ENCODE measurements at places on chromosomes 3 and 15.

DNA sequence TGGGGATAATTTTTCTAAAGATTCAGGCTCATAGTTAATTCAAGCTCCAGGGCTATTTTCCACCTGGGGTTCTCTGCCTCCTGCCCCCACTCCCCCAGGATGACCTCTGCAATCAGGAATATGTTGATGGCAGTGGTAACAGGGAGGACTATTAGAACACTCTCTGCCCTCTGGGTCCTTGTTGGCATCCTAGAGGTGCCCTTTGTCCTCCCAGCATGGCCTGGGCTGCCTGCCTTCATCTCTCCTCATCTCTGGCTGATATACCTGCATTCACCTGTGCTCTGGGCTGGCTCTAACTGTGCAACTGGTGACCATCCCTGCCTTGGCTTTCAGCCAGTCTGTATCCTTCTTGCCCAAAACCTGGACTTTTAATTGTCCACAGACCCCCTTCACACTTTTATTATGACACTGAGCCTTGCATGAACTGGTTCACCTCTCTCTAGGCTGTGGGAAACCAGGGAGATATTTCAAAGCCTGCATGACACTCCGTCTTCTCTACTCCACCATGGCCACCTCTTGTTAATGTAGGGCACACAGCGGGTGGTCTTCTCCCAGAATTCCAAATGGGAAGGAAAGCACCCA, 199.8 kb downstream of the THSD4 start:
- no peak for DNase-seq

DNA sequence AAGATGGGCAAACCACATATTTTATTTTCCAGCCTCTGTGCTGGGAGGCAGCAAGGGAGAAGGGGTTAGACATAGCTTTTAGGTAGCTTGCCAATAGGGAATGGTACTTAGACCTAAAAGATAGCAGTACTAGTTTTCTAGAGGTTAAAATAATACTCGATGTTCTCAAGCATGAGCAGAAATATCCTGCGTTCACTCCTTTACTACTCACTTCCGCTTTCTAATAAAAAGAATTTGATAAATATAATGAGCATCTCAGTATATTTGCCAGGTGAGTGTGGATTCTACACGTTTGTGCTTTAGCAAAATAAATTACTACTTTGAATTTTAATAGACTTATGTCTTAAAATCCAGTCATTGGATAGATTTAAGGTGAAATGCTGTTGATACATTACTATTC, 39.4 kb upstream of the CD47 start:
- no peak for DNase-seq

DNA sequence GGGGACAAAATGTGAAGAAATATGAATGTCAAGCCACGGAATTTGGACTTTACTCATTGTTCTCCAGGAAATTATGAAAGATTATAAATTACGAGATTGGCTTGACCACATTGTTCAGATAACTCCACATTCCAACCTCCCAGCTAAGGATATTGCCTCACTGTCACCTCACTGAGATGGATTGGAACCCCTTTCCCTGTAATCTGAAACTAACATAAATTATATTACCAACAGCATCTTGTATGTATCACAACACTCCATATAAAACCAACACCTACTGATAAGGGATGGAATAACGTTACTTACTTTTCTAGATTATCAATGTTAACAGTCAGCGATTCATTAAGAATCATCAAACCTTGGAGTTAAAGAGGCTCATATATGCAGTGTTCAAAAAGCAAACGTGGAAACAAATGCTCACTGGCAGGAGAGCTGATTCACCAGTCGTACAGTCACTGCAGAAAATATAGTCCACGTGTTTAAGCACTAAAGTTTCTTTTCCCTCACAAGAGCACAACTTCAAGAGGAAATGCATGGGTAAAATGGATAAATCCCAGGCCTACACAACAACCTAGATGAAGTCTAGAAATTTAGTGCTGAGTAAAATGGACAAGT, 451.5 kb downstream of the FGF12 start:
- DNase-seq = no peak

DNA sequence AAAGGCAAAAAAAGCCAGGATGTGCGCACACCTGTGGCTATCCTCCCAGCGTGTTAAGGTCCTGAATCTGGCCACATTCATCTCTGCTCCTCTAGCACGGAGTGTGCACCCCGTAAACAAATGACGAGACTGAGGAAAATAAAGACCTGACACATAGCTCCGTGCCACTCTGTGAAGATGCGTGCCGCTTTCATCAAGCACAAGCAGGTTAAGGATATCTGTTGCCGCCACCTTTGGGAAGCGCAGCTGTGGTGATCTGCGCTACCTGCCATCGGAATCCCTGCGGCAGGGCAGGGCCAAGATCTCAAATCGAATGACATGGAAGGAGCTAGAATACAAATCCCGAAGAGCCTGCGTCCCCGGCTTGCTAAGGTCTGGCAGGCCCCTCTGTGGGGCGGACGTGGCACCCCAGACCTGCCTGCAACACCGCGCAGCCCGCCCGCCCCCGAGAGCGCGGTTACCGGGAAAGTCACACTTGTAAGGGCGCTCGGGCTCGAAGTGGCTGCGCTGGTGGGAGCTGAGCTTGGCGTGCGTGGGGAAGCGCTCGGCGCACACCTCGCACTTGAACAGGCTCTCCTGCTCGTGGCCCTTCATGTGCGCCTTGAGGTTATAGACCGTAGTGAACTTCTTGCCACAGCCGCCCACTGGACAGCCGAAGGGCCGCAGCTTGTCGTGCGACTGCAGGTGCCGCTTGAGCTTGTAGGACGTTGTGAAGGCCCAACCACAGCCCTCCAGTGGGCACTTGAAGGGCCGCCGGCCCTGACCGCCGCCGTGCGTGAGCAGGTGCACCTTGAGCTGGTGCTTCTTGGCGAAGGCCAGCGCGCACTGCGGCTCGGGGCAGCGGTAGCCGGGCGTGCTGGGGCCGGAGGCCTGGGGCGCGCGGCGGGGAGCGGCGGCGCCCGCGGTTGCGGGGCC, 936 bp downstream of the ZXDC start:
- DNase-seq = peak; percentile 59

GRCh38 chr3:1131166-1131565, 38.3 kb downstream of the CNTN6 start:
- no peak for DNase-seq

- DNase-seq = no peak
Observed at GRCh38 chr3:13532631-13533030, 16.3 kb upstream of the FBLN2 start.

DNA sequence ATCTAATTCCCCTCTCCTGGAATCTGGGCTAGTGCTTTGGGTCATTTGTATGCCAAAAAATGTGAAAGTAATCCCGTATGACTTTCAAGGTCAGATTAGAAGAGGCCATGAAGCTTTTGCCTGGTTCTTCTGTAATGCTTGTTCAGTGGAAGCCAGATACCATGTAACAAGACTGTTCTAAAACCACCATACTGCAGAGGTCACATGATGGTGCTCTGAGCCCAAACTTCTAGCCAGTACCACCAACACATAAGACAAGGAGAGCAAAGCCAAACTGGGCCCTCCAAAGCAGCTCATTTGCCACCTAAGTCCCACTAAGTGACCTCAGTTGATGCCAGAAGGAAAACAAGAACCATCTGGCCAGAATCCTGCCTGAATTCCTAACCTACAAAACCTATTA, 64.3 kb upstream of the MELTF start:
- DNase-seq = no peak

DNA sequence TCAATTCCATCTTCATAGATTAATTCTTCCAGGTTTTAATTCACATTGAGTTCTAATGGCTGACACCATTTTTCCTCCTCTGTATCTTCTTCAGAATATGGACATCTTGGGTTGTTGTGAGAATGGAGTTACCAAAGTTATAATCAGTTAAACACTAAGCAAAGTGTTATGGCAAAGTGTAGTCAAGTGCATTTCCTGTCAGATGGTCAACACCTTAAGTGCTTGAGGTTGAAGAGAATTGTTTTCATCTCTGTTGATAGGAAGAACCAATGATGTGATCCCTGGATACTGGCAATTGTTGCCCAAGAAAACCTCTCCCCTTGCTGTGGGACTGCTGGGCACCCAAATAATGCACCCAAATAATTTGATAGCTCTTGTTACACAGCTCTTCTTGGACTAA, 102.6 kb upstream of the SATB1 start:
- DNase-seq = no peak

All from GM10248 (cell line).